ENCODE measurements at places on chromosomes 2 and 18.

- DNase-seq = no peak
Measured at GRCh38 chr2:185484602-185485001, 254.0 kb upstream of the FSIP2 start.

DNA sequence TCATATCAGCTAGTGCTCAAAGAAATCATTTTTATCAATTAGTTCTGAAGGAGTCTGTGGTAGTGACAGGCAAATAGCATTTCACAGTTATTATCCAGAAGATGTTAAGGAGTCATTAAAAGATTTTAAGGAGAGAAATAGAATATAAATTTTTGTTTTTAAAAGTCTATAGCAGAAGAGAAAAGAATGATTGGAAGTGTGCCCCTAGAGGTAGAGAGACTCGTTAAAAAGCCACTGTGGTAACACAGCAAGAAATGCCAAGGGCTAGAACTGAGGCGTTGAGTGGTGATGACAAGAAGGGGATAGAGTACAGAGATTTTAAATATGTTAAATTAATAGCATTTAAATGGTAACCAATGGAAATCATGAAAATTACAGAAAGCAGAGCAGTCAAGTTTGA, 78.3 kb downstream of the VWC2L start:
- no peak for DNase-seq

DNA sequence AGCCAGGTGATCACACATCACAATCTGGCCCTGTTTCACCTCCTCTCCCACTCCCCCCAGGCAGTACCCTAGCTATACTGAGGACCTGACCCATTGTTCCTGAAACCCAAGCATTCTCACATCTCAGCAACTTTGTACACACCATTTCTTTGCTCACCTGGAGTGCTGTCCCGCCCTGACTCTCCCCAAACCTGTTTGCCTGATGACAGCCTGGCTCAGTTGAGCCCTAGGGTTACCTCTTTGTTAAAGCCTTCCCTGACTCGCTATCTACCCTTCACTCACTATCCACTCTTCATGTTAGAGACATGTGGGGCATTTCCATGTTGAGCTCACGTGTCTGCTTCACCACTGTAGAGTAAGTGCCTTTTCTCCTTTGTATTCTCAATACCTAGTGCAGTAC, 49.1 kb downstream of the GREB1L start:
- DNase-seq = no peak

DNA sequence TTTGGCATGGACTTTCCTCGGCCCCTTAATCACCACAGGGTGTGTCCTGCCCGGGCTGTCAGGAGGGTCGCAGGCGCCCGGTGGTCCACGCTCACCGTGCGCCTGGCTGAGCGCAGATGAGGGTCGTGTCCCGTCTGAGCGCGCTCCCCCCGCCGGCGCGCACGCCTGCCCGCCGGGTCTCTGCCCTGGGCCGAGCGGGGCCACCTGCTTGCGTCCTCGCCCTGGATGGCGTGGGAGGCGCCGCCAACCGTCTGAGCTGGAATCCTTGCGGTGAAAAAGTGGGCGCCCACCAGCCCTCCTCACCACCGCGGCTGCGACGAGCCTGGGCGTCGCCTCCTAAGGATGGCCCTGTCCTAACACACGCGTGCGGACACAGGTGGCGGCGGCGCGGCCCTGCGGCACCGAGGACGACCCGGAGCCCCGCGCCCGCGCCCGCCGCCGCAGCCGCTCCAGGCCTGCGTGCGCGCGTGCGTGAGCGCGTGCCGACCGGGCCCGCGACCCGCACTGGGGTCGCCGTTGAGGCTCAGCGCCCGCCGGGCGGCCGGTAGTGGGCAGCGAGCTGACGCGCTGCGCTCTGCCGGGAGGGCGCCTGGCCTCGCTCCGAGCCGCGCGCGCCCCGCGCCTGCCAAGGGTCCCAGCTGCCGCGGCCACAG, 126.6 kb downstream of the ARHGEF4 start:
- no peak for DNase-seq

DNA sequence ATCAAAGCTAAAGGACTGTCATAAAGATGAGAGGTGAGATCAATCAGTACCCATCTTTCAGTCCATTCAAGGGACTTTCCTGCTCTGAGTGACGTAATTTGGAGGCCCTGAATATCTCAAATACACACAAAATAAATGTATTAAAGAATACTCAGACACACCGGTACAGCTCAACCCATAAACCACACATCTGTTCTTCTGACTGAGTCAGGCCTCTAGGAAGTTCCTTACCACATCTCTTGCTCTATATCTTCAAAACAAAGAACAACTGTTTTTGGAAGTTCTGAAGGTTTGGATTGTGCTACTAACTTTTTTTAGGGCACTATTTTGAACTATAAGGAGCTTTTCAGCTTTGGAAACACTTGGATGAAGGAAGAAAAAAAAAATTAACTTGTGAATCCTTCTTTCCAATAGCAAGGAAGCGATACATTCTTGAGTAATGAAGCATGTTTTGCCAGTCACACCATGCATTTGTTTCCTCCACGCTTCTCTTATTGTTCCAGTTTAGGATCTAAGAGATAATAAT, 866.5 kb upstream of the VRK2 start:
- no peak for DNase-seq

DNA sequence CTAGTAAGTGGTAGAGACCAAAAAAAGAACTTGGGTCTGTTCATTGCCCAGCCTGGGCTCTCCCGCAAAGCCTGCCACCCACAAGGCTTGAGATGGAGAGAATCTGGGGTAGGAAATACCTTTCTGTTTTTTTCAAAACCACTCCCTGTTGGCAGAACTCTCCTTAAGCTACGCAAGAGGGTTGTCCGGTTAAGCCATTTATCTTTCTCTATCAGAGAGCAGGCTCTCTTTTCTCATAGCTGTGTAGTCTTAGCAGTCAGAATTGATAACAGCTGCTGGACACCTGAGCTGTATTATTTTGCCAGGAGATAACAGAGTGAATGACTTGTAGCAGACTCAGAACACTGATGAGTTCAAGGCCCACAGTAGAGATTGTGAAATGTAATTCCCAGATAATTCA, 1088.1 kb downstream of the TSN start:
- no peak for DNase-seq

DNA sequence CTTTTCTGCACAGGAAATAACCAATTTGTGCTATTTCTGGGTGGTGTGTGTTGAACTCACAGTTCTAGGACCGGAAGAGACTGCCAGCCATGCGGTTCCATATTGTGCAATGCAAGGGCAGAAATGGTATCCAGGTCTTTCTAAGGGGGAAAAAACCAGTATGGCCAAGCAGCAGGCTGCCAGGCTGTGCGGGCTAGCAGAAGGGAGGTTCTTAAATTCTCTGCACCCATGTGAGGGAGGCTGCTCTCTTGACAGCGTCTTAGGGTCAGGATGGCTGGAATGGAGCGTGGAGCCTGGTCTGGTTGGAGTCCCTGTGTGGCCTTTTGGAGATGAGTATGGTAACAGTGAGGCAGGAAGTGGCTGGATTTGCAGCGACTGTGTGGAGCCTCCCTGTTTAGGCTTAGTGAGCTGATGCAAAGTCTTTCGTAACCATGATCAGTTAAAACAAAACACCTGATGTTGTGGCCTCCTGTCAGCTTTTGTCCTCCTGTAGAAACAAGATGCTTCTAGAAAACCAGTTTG, 52.6 kb downstream of the NCK2 start:
- no peak for DNase-seq

Measured in omental fat pad (tissue), 4 donors.